Activated B cell treated with CpG ODN at 0.5 μM for 24 hours (primary cell): ENCODE measurements at places on chromosomes 13 and 19.

- no peak for DNase-seq
These were observed 152.7 kb downstream of the USP12 start for GRCh38 chr13:27018882-27019281.

DNA sequence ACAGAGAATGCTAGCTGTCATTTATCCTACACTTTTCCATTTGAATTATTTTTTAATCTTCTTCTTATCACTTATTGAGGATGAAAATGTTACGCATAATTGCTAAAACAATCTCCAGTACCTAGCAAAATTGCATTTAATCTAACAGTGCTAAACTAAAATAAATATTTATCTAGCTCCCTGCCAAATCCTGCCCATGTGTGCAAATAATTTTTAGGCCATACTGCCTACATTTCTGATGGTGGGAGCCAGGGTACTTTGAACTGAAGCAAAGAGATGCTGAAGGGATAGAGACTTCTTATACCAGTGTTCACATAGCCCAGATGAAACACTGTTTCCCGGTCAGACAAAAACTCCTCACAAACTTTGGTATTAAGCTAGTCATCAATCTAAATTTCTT is 1268.7 kb upstream of the PCDH20 start:
- no peak for DNase-seq

DNA sequence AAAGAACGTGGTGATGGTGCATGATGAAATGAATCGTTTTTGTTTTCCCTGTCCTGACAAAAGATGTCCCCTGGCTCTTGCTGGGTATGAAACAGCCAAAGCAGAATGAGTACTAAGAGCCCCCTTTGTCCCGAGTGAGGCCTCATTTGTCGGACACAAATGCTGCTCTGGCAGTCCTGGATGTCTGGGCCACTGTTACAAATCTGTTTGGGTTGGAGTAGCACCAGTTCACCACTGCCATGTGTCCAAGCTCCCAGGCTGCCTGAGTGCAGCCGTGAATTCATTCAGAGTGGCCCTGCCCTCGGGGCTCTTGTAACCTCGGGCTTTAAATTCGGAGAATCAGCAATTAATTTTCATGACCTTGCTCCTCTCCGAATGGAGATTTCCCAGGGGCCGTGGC is 182.4 kb downstream of the NUFIP1 start:
- DNase-seq, result no peak

- no peak for DNase-seq
These were observed 66.7 kb downstream of the EPS15L1 start for GRCh38 chr19:16405091-16405490.

DNA sequence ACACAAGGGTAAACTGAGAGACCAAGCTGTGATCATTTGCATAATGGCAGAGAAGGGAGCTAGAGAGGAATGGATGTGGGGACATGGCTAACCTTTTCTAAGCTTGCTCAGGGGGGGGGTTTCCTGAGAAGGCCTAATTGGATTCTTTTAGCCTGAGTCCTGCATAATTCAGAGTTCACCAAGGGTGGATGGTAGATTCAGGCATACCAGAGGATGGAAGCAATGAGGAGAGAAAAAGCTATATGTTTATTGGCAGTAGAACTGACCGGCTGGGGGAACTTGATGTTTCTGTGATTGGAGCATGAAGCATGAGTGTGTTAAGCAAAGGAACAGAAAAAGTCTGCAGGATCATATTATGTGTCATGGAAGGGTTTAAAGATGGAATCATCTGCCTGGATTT is 65.9 kb upstream of the KLF12 start:
- no peak for DNase-seq
